ENCODE measurements at places on chromosomes 13 and 19.

- DNase-seq, result no peak
Observed at GRCh38 chr19:29850482-29850881, 38.7 kb downstream of the CCNE1 start.

- no peak for DNase-seq
Observed at GRCh38 chr19:34409189-34410164, 5.3 kb downstream of the PDCD2L start.

GRCh38 chr19:47323872-47324271, 8.1 kb upstream of the C5AR2 start:
- peak; percentile 4 for DNase-seq

- no peak for DNase-seq
Observed at GRCh38 chr13:23750383-23751121, 138.6 kb downstream of the MIPEP start.

GRCh38 chr13:27510082-27510481, 59.7 kb upstream of the MTIF3 start:
- DNase-seq, result no peak
